ENCODE measurements at places on chromosomes 16 and 17.

GRCh38 chr17:76593959-76594358 lies 8.3 kb upstream of the ST6GALNAC2 start:
- no peak for DNase-seq

DNA sequence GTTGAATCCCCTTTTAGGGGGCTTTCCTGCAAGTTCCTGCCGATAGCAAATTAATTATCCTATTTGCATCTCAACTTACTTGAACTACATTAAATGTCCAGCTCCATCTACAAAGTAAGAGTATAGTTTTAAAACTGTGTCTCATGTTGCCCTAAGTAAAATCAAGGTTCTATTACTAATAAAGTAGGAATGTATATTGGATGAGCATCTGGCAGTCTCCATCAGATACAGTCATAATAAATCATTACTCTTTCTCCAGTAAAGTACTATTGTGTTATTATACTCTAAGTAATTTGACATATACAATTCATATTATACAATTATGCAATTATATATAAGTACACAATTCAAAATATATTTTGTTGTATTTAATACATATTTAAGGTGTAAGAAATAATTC lies 249.3 kb downstream of the CEP112 start:
- DNase-seq = no peak

DNA sequence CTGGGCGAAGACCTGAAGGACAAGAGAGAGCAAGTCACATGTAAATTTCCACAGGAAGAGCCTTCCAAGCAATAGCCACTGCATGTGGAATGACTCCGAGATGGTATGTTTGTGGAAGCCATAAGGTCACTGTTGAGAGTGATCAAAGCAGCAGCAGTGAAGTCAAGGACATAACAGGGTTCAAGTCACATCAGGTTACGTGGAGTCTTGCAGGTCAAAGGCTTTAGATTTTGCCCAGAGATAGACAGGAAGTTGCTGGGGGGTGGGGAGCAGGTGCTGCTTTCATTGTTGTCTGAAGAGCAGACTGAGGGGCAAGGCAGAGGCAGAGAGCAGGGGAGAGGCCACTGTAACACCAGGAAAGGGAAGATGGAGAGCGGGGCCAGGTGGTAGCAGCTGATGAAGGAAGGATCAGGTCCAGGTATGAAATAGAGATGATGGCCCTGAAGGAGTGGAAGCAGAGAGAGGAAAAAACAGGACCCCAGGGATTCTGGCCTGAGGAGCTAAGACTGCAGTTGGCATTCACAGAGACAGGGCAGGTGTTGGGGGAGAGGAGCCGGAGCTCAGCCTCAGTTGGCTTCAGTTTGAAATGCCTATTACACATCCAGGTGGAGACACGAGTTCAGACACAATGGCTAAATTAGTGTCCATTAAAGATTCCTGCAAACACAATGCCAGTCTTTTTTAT lies 129.3 kb upstream of the AXIN2 start:
- DNase-seq = no peak

- DNase-seq = no peak
Measured at GRCh38 chr17:77246110-77247047, 105.6 kb downstream of the SEC14L1 start.

GRCh38 chr16:54215471-54215870 lies 71.1 kb downstream of the IRX3 start:
- DNase-seq = no peak

DNA sequence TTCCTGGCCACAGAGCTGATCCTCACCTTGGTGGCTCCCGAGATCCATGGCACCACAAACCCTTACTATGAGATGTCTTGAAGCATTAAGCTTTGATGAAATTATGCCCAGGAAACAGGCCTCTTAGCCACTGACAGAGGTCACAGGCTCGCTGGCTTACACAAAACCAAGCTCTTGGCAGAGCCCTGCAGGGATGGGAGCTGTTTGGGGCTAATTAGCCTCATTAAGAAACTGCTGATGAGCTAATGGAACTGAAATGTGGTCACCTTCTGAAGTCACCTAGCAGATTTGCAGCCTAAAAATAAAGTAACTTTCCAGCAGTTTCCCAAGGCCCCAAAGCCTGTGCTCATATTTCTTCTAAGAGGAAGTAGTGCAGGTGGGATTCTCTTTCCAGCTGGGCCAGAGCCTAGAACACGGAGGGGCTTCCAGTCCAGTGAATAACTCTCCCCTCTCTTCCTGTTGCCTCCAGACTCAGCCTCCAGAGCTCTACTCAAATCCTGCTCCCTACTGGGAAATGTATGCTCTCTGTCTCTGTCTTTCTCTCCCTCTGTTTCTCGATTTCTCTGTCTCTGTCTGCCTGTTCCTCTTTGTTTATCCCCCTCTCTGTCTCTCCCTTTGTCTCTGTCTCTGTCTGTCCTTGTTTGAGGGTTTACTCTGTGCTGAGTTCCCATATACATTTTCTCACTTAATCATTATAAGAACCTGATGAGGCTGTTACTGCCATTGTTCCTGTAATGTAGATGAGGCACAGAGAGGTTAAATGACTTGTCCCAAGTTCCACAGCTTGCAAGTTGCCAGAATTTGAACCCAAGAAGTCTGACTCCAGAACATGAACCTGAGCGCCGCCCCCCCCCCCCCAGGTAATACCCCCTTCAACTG lies 338.9 kb downstream of the CA10 start:
- no peak for DNase-seq

GRCh38 chr16:12257926-12258561 lies 281.5 kb downstream of the SNX29 start:
- DNase-seq = no peak

- DNase-seq = peak; percentile 74
Measured at GRCh38 chr16:12800817-12801216, 2.9 kb downstream of the CPPED1 start.

GRCh38 chr16:49698931-49699840 lies 156.7 kb downstream of the ZNF423 start:
- no peak for DNase-seq

GRCh38 chr17:37361543-37361942 lies 14.2 kb upstream of the C17orf78 start:
- DNase-seq = no peak

GRCh38 chr17:72270273-72270924 lies 149.6 kb downstream of the SOX9 start:
- DNase-seq = no peak

GRCh38 chr16:89837014-89837546 lies 8.8 kb downstream of the SPIRE2 start:
- no peak for DNase-seq

- peak; percentile 98 for DNase-seq
Measured at GRCh38 chr16:68711421-68712139, 25.5 kb upstream of the CDH1 start.

DNA sequence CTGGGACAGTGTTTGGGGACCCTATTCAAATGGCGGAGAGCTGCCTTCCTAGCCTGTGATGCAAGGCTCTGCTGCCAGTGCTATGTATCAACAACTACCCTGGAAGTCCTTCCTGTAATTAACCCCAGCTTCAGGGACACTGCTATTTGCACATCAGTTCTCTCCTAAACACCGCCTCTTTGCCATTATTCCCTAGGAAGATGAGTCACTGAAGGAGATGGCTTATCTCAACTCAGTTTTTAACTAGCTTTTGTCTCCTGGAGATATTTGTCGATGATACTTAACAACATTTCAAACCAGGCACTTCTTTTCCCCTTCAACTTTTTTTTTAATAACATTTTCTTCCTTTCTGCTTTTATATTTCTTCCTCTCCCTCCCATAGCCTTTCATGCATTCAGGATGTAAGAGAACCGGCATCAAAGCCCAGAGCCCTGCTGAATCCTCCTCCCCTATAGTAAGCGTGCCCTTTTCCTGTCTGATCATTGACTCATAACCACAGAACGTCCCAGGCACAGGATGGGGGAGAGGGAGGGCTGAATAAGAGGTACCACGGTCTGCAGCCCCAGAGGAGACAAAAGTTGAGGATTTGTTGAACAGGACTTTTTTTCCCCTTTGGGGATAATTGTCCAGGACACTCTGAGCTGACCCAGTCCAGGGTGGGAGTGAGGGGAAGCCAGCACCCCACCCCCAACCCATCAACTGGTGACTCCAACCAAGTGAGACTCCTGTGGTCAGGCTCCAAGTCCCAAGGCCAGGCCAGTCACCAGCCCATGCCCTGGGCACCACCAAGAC lies 387.8 kb upstream of the SALL1 start:
- DNase-seq = no peak

- peak; percentile 91 for DNase-seq
Measured at GRCh38 chr16:25109643-25110042, 1.9 kb upstream of the LCMT1 start.

DNA sequence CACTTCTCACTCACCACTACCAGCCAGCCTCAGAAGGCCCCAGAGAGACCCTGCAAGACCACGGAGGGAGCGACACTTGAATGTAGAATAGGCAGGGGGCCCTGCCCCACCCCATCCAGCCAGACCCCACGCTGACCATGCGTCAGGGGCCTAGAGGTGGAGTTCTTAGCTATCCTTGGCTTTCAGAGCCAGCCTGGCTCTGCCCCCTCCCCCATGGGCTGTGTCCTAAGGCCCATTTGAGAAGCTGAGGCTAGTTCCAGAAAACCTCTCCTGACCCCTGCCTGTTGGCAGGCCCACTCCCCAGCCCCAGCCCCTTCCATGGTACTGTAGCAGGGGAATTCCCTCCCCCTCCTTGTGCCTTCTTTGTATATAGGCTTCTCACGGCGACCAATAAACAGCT lies 5.1 kb upstream of the PDK2 start:
- DNase-seq = no peak

- DNase-seq = no peak
Measured at GRCh38 chr16:61228371-61228770, 807.9 kb downstream of the CDH8 start.

All from inflammatory macrophage treated with lipopolysaccharide for 4 hours (primary cell).